Activated naive CD4-positive, alpha-beta T cell (primary cell): ENCODE measurements at places on chromosomes 3 and 15.
A peak's percentile ranks its signal among the peaks of the same experiment; 100 is the strongest.

- DNase-seq, result no peak
These were observed 43.8 kb upstream of the SLC25A26 start for GRCh38 chr3:66177026-66177425.

GRCh38 chr15:22786868-22787698 is 639 bp downstream of the NIPA1 start:
- no peak for DNase-seq

DNA sequence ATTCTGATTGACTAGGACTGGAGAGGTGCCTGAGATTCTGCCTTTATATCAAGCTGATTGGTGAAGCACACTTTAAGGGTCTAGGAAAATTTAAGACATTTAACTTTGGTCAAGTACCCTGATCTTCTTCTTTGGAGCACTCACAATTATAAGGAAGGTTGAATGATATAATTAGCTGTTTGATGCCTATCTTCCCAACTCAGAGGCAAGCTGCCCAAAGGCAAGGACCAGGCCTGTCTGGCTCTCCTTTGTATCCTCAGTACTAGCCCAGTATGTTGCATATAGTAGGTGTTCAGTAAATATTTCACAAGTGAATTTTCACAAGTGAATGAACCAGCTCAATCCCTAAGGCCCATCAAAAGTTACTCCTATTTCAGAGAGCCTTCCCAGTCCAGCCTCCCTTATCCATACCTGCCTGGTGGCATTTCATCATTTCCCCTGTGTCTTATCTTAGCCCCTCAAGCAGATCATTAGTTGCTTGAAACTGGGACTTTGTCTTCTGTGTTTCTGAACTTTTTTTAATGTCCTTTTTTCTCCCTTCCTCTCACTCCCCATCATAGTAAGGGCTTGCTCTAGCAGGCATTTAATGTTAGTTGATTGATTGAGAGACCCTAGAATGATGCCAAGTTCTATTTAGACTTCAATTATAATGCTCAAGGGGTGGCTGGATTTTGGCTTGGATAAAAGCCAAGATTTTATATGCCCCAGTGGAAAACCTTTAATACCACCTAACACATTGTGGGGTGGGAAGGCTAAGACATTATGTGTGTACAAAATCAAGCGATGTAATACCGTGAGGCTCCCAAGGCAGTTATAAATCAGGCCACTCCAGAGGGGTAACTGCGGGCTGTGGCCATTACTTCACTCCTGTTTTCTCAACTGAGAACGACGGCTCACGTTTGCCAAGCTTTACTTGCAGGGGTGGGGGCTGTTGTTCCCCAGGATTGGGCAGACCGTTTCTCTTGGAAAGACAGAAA is 43.2 kb upstream of the BOC start:
- DNase-seq, result no peak

GRCh38 chr3:171351676-171352075 is 108.5 kb downstream of the TNIK start:
- no peak for DNase-seq

- no peak for DNase-seq
These were observed 240.2 kb upstream of the IL12A start for GRCh38 chr3:159748425-159748824.

- no peak for DNase-seq
These were observed 90.9 kb upstream of the ZNF280D start for GRCh38 chr15:56824175-56824574.

GRCh38 chr3:71070497-71071463 is 512.7 kb downstream of the FOXP1 start:
- no peak for DNase-seq

DNA sequence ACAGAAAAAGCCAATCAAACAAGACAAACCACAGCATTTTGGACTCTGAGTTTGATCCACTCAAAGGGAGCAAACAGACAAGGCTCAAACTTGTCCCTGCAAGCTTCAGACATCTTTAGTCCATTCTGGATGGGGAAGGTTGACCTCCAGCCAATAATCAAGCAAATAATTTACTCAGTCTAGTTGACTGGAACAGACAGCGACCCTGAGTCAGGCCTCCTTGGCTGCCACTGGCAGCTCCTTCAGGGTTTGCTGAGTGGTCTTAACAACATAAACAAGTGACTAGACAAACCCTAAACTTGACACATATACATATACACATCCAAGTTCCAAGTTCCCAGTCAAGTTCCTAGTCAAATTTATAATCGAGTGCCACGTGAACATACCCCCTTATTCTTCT is 313.9 kb downstream of the POLQ start:
- DNase-seq, result no peak

- DNase-seq, result peak; percentile 92
These were observed at the start of the genes EAF2 and IQCB1 for GRCh38 chr3:121834671-121835464. Gene EAF2 (plus strand): TSS chr3:121835209. CDS start chr3:121835286, 77 bp downstream. Gene IQCB1 (minus strand): TSS chr3:121835060. CDS start chr3:121828960, 6,100 bp downstream.

DNA sequence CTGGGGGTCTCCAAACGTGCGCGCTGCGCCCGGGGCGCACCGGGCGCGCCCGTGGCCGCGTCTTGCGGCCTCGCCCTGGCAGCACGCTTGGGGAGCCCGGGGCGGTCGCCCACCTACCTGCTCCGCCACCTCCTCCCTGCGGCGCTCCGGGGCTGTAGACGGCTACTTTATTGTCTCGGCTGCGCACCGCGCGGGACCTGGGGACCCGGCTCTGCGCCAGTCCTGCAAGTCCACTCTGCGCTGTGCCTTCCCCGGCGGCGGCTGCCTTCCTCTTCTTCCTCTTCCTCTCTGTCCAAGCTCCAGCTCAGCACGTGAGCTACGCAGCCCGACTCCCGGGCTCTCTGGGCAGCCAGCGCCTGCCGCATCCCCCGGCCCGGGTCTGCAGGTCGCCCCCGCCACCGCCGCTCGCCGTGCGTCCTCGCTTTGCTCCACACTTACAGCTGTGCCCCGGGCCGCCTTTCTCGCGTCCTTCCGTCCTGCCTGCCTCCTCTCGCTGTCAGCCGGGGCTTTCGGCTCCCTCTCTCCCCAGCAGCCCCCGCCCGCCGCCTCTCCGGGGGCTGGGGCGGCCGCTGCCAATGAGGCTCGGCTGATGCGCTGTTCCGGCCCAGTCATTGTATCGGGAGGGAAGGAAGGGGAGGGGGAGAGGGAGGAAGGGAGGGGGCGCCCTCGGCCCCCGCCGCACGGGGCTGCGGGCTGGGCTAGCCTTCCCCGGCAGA is 156.4 kb upstream of the FRMD4B start:
- DNase-seq, result no peak

- no peak for DNase-seq
These were observed 1.0 kb upstream of the PCBP4 start for GRCh38 chr3:51968170-51968775.
